ENCODE measurements at places on chromosomes 5 and 9. TPM values are rescaled to one million over a fixed set of nuclear protein-coding genes. Genes with fewer than 3 reads are reported as not detected.

DNA sequence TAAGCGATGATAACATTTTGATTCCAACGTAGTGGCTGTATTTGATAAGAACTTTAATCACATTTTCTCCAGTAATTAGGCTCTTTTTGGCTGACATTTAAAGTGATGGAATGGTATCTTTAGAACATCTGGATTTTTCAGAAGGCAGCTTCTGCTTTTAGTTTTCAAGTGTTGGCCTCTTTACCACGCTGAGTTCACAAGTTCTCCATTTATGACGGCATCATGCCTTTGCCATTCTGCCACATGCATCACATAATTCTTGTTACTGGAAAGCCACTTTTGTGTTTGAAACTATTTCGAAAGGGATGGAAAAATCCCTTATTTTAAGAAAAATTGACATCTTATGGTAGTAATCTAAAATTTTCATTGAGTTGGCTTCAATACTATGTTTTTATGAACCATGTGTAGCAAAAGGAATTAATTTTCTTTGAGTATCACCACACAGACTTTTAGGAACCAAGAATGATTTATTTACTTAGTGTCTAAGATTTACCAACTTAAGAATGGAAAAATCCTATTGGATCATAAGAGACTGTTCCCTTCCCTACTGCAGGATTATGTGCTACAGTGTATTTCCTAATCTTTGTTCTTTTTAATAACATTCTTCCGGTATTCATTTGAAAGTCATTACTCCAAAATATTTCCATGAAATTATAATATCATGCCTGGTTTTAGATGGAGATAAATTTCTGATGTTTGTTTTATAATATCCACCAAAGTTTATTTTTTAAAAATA lies 344.2 kb downstream of the ADGRV1 start:
- H3K4me1 ChIP-seq: no peaks in the 10 kb centered on the region
- no peaks in the 10 kb centered on the region for H3K27me3 ChIP-seq
- DNase-seq: no peak
- H3K4me3 ChIP-seq: no peak overlapping the region
- no peaks in the 10 kb centered on the region for H3K36me3 ChIP-seq

DNA sequence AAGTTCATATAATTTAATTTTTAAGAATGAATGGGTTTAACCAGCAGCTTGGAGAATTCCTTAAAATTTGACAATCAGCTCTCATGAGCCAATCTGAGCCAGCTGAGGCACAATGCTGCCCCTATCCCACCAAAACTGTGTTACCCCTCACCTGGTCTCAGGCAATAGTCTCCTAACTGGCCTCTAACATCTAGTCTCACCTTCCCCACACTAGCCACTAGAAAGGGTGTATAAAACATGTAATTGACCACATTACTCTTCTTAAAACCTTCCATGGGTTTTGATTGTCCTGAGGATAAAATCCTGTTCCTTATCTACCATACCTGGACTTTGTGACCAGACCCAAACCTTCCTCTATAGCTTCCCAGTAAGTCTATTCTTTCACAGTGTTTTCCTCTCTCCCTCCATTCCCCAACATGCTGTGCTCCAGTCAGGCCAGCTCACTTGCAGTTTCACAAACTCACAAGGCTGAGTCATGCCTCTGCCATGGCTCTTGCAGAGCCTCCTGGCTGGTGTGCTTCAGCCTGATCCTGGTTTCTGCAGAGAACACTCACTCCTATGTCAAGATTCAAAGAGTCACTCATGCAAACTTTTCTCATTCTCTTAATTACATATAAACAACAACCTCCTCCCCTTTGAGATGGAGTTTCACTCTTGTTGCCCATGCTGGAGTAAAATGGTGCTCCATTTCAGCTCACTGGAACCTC lies 16.0 kb upstream of the ZCCHC7 start:
- no peaks in the 10 kb centered on the region for H3K4me1 ChIP-seq
- H3K27me3 ChIP-seq: 0 out of 2 replicates have a peak, but pooled peaks cover 4% of the 10 kb centered on the region
- H3K27ac ChIP-seq: no peak overlapping the region

DNA sequence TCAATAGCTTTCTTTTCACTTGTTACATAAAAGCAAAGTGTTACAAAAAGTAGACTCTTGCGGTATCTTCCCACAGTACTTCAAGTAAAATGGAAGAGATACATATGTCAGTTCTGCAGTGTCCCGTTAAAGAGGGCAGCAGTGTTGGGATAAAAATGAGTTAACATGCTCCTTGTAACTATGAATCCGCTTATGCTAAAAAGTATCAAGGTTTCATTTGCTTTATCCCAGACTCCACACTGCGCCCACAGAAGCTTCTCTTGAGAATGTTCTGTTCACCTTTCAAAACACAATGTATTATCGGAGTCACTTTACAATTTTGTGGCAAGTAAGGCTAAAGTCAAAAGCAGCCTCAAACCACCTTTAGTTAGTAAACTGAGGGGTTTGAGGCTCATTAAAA lies 790 bp downstream of the PTAR1 start:
- peaks cover 8% of the 10 kb centered on the region for H3K4me1 ChIP-seq
- peak overlapping the region; percentile 90 for H3K27ac ChIP-seq
- peak overlapping the region; percentile 88 for H3K4me3 ChIP-seq
- H3K27me3 ChIP-seq: no peaks in the 10 kb centered on the region

OCLN gene
- total RNA-seq: 102 TPM

CCDC192 gene
- total RNA-seq: not detected

DNA sequence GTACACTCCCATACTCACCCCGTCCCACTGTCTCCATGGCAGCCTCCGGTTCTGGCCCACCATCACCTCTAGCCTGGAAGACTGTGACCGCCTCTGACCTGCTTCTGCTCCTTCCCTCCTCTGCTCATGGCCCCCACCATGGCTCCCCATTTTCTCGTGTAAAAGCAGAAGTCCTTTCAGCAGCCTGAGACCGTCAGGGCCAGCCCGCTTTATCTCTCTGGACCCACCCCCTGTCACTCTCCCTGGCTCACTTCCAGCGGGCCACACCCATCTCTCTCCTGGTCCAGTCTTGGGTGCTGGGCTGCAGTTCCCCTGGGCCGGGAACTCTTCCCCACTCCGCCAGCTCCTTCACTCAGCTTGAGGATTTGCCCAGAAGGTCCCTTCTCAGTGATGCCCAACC lies 96.0 kb upstream of the RUFY1 start:
- H3K27me3 ChIP-seq: no peaks in the 10 kb centered on the region
- no peak overlapping the region for H3K4me3 ChIP-seq
- H3K36me3 ChIP-seq: no peaks in the 10 kb centered on the region
- H3K4me1 ChIP-seq: no peaks in the 10 kb centered on the region
- no peak for DNase-seq

SOHLH1 gene
- total RNA-seq: not detected

CTSV gene
- total RNA-seq: 27.1 TPM

DNA sequence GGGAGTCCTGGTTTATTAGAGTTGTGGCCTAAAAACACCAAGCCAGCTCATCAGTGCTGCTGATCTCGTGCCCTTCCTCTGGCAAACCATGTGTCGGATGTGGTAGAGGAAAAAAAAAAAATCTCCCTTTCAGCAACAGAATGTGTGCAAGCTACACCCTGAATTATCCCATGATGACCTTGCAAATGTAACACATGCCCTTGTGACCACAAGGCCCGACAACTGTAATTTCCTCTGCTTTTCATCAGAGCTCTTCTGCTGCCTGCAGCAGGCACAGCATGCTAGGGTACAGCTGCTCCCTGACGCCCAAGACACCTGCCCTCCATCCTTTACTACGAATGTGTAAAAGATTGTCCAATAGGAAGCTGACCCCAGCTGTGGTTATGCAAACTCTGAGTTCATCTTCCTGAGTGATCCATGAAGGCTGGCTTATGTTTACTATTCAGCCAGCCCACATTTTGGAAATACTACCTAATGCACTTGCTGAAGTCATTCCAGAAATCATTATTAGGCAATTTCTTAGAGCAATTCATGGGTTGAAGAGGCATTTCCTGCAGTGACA lies 14.6 kb upstream of the BNC2 start:
- H3K4me3 ChIP-seq: no peak overlapping the region
- no peaks in the 10 kb centered on the region for H3K4me1 ChIP-seq
- H3K36me3 ChIP-seq: no peaks in the 10 kb centered on the region
- no peak for DNase-seq
- H3K27ac ChIP-seq: no peak overlapping the region

- peak overlapping the region; percentile 94 for H3K27ac ChIP-seq
- no peak for DNase-seq
- peak overlapping the region; percentile 90 for H3K4me3 ChIP-seq
- H3K4me1 ChIP-seq: peaks cover 19% of the 10 kb centered on the region
- H3K36me3 ChIP-seq: no peaks in the 10 kb centered on the region
- H3K27me3 ChIP-seq: no peaks in the 10 kb centered on the region
These were observed 963 bp upstream of the CAST start for GRCh38 chr5:96660971-96661854.

Measured in Panc1 (cell line).